Neural crest cell (in vitro differentiated cells): ENCODE measurements at places on chromosomes 2 and 18.

- no peaks in the 10 kb centered on the region for H3K27me3 ChIP-seq
- H3K4me1 ChIP-seq, result no peaks in the 10 kb centered on the region
- no peak overlapping the region for H3K27ac ChIP-seq
- DNase-seq, result no peak
Observed at GRCh38 chr2:224833986-224834385, 117.8 kb upstream of the CCDC195 start.

- DNase-seq, result no peak
- H3K27me3 ChIP-seq, result peaks cover 27% of the 10 kb centered on the region
- H3K4me3 ChIP-seq, result no peak overlapping the region
- H3K4me1 ChIP-seq, result no peaks in the 10 kb centered on the region
Observed at GRCh38 chr2:31674446-31674845, 93.7 kb upstream of the SRD5A2 start.

GRCh38 chr2:239544143-239544917, 143.5 kb upstream of the HDAC4 start:
- no peaks in the 10 kb centered on the region for H3K36me3 ChIP-seq
- DNase-seq, result no peak
- H3K27me3 ChIP-seq, result no peaks in the 10 kb centered on the region
- H3K4me3 ChIP-seq, result no peak overlapping the region

DNA sequence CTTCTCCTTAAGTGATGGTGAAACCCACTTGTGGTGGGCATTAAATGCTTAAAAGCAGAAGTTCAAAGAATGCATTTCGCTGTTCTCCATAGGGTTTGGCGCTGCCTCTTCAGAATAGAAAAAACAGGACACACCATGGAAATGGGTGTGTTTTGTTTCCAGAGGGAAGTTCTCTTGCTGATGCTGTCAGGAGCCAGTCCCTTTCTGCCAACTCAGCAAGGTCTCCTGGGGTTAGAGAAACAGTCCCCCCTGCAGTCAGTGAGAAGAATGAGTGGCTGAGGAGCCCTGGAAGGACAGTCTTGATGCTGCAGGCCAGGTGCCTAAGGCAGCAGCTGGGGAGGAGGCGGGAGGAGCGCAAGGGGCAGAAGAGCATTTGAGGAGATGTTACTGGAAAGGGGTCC, 37.8 kb upstream of the ASAP2 start:
- DNase-seq, result no peak
- no peaks in the 10 kb centered on the region for H3K36me3 ChIP-seq
- no peak overlapping the region for H3K4me3 ChIP-seq
- H3K27me3 ChIP-seq, result no peaks in the 10 kb centered on the region
- peaks cover 29% of the 10 kb centered on the region for H3K4me1 ChIP-seq

- H3K27me3 ChIP-seq, result no peaks in the 10 kb centered on the region
- H3K4me3 ChIP-seq, result no peak overlapping the region
- DNase-seq, result no peak
Observed at GRCh38 chr2:136164280-136164776, 46.4 kb upstream of the CXCR4 start.

GRCh38 chr2:239092571-239093294, 244.8 kb downstream of the TWIST2 start:
- no peaks in the 10 kb centered on the region for H3K27me3 ChIP-seq
- H3K27ac ChIP-seq, result no peak overlapping the region
- H3K36me3 ChIP-seq, result no peaks in the 10 kb centered on the region
- H3K4me3 ChIP-seq, result no peak overlapping the region

DNA sequence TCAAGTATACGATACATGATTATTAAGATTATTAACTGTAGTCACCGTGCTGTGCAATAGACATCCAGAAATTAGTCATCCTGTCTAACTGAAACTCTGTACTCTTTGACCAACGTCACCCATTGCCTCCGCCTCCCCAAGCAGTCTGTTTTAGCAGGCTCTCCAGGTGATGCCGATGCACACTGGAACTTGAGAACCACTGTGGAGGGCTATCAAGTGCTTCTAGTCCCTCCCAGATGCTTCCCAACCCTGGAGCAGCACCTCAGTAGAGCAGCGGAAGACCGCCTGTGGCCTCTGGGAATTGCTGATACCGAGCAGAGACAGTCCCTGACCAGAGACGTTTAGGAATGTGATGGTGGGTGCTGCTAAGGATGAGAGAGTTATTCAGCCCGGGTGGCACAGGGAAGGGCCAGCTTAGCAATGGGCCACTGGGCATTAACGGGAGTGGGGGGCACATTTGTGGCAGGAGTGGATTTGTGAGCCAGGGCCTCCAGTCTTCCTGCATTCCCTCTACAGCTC, 50.7 kb downstream of the LIPG start:
- no peak overlapping the region for H3K27ac ChIP-seq
- no peaks in the 10 kb centered on the region for H3K36me3 ChIP-seq
- H3K27me3 ChIP-seq, result no peaks in the 10 kb centered on the region
- peaks cover 25% of the 10 kb centered on the region for H3K4me1 ChIP-seq
- no peak overlapping the region for H3K4me3 ChIP-seq

GRCh38 chr2:238233625-238234024, 6.2 kb downstream of the HES6 start:
- peaks cover 8% of the 10 kb centered on the region for H3K36me3 ChIP-seq
- peaks cover 9% of the 10 kb centered on the region for H3K27me3 ChIP-seq
- no peak for DNase-seq
- peak overlapping the region; percentile 45 for H3K4me3 ChIP-seq
- peaks cover 40% of the 10 kb centered on the region for H3K4me1 ChIP-seq
- no peak overlapping the region for H3K27ac ChIP-seq

- H3K4me3 ChIP-seq, result no peak overlapping the region
- no peaks in the 10 kb centered on the region for H3K4me1 ChIP-seq
- no peaks in the 10 kb centered on the region for H3K36me3 ChIP-seq
- H3K27ac ChIP-seq, result no peak overlapping the region
- H3K27me3 ChIP-seq, result peaks cover 5% of the 10 kb centered on the region
Observed at GRCh38 chr2:14143435-14143834, 489.1 kb upstream of the LRATD1 start.

DNA sequence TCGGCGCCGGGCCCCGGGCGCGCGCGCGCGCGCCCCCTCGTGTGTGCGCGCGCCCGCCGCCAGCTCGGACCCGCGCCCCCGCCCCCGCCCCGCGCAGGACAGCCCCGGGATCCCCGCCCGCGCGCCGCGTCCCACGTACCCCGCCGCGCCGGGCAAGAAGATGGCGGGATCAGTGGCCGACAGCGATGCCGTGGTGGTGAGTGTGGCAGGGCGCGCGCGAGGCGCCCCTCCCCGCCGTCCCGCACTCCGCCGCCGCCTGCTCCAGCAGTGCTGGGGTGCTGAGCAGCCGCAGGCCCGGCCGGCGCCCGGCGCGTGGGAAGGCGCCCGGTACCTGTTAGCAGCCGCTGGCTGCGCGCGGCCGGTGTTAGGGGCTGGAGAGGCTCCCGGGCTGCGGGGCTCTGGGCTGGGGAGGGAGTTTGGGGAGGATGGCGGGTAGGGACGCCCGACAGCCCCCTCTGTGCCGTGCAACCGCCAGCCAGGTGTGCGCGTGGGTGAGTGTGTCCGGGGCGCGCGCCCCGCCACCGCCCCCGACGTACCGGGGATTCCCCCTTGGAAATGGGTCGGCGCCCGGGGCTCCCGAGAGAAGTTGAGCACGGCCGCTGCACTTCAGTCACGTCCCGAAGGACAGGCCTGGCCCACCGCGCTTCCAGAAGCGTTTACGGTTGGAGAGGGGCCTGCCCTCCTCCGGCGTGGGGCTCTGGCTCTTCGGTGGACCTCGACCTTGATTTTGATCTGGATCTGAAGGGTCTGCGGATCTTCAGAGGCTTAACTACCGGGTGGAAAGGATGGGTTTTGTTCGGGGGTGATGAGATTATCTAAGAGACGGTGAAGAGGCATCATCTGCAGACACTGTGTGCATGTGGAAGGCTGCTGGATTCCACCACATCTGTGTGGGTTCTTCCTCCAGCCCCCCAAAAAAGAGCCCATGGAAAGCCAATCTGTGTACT, 697 bp downstream of the LGALSL start:
- peak overlapping the region; percentile 98 for H3K4me3 ChIP-seq
- H3K36me3 ChIP-seq, result peaks cover 10% of the 10 kb centered on the region
- H3K27ac ChIP-seq, result peak overlapping the region; percentile 94
- no peaks in the 10 kb centered on the region for H3K27me3 ChIP-seq
- H3K4me1 ChIP-seq, result peaks cover 35% of the 10 kb centered on the region

GRCh38 chr2:157898591-157898996, 22.5 kb upstream of the ACVR1 start:
- no peak overlapping the region for H3K27ac ChIP-seq
- peaks cover 53% of the 10 kb centered on the region for H3K27me3 ChIP-seq
- peaks cover 5% of the 10 kb centered on the region for H3K4me1 ChIP-seq
- no peaks in the 10 kb centered on the region for H3K36me3 ChIP-seq
- no peak for DNase-seq
- H3K4me3 ChIP-seq, result no peak overlapping the region

- H3K4me3 ChIP-seq, result no peak overlapping the region
- H3K36me3 ChIP-seq, result peaks cover 17% of the 10 kb centered on the region
- no peak overlapping the region for H3K27ac ChIP-seq
- no peaks in the 10 kb centered on the region for H3K27me3 ChIP-seq
Observed at GRCh38 chr18:76923485-76924085, 101.2 kb downstream of the ZNF236 start.

- H3K27ac ChIP-seq, result no peak overlapping the region
- H3K4me1 ChIP-seq, result peaks cover 27% of the 10 kb centered on the region
- H3K27me3 ChIP-seq, result no peaks in the 10 kb centered on the region
Observed at GRCh38 chr2:219404291-219404910, 13.8 kb upstream of the DES start.

DNA sequence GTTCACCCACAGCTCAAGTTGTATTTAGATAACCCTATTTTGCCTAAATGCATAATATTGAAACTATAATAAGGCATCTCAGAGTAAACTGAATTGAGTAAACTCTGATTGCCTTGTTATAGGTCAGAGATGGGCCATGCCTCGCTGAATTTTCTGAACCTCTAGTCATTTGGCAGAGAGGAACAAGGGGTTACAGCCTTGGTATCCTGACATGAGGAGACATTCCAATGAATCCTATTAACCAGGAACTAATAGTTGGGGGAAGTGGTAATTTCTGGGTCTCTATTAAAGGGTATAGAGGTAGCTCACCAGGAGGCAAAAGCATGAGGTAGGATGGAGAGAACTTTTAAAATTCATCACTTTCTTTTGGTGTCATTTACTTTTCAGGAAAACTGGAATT, 227.4 kb upstream of the CHST9 start:
- DNase-seq, result no peak
- H3K4me1 ChIP-seq, result peaks cover 24% of the 10 kb centered on the region
- no peaks in the 10 kb centered on the region for H3K36me3 ChIP-seq

DNA sequence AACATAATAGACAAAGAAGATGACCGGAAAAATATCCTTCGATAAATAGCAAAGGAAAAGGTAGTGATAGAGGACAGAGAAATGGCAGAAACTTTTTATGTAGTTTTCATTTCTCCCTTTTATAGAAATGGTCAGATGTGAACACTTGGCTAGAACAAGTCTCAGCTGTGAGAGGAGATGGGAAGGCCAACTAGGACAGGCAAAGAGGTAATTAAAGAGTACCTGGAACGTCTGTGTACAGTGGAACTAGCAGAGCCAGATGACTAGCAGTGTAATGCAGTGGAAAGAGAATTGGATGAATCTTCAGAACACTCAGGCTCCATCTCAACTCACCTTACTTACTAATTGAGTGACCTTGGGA, 69.2 kb downstream of the NABP1 start:
- no peaks in the 10 kb centered on the region for H3K27me3 ChIP-seq
- DNase-seq, result no peak
- H3K4me1 ChIP-seq, result no peaks in the 10 kb centered on the region
- H3K27ac ChIP-seq, result no peak overlapping the region
- no peak overlapping the region for H3K4me3 ChIP-seq
- H3K36me3 ChIP-seq, result peaks cover 2% of the 10 kb centered on the region

DNA sequence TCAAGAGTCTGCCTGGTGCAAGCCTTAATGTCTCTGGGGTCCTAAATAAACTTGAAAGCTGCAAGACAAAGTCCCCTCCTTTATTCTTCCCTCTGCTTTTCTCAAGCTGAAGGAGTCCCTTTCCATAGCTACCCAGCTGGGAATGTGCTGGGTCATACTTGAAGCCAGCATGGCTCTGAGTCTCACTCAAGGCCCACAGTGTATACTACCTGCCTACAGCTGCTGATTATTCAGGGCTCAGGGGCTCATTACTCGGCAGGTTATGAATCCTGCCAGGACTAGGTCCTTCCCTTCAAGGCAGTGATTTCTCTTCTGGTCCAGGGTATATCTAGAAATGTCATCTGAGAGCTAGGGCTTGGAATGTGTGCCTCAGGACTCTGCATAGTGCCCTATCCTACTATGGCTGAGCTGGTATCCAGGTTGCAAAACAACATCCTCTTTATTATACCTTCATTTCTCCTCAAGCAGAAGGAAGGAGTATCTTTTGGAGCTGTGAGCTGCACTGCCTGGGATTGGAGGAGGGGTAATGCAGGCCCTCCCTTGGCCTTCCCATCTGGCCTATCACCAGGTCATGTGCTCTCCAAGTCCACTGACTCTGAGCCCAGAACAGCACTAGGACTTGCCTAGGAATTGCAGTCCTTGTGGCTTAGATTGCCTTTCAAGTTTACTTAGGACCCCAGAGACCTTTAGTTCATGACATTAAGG, 22.3 kb downstream of the IL1RN start:
- H3K4me3 ChIP-seq, result no peak overlapping the region
- H3K36me3 ChIP-seq, result no peaks in the 10 kb centered on the region
- no peaks in the 10 kb centered on the region for H3K4me1 ChIP-seq
- peak overlapping the region; percentile 31 for H3K27ac ChIP-seq

- no peaks in the 10 kb centered on the region for H3K4me1 ChIP-seq
- no peak for DNase-seq
- H3K4me3 ChIP-seq, result no peak overlapping the region
- no peaks in the 10 kb centered on the region for H3K36me3 ChIP-seq
Observed at GRCh38 chr2:166351319-166351718, 24.4 kb downstream of the SCN9A start.

DNA sequence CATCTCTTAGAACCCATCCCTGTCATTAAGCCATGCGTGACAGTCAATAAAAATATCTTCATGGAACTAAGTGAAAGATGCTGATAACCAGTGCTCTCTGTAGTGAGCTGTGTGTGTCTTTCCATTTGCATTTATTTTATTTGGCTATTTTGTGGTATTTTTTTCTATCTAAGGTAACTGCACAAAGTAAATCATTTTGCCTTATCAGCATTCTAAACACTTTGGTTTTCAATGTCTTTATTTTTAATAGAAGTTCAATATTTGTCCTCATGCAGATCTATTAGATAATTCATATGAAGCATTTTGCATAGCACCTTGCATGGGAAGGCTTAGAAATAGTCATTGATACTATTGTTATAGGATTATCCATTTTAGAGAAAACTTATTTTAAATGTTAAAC, 163.6 kb upstream of the TANK start:
- H3K4me1 ChIP-seq, result peaks cover 5% of the 10 kb centered on the region
- H3K4me3 ChIP-seq, result no peak overlapping the region
- DNase-seq, result no peak

- H3K27ac ChIP-seq, result peak overlapping the region; percentile 45
- no peak for DNase-seq
- peaks cover 13% of the 10 kb centered on the region for H3K4me1 ChIP-seq
- H3K36me3 ChIP-seq, result no peaks in the 10 kb centered on the region
Observed at GRCh38 chr2:233209533-233210171, 41.8 kb upstream of the ATG16L1 start.

DNA sequence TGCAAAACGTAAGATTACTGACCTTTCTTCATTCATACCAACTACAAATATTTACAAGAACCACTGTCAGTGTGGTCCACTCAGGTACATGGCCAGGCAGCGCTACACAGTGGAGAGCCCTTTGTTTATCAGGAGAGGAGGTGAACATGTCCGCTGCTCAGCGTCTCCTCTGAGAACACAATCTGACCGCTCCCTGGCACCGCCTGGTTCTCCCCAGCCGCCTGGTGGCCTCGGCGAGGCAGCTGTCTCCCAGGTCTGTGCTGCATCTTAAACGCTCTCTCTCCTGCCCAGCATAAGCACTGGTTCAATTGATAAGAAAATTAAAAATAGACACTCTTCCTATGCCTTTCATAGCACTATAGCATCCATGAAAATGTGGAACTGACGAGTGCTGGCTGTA, 146.8 kb upstream of the PXDN start:
- H3K4me3 ChIP-seq, result no peak overlapping the region
- H3K27me3 ChIP-seq, result peaks cover 3% of the 10 kb centered on the region
- no peak overlapping the region for H3K27ac ChIP-seq
- peaks cover 2% of the 10 kb centered on the region for H3K36me3 ChIP-seq
- DNase-seq, result no peak
